ENCODE measurements at places on chromosomes 1 and 21. TPM values are rescaled to one million over a fixed set of nuclear protein-coding genes. Genes with fewer than 3 reads are reported as not detected.

SIM2 gene
- total RNA-seq = under 0.01 TPM

DDR2 gene
- 12.3 TPM for total RNA-seq

MCOLN3 gene
- not detected for total RNA-seq

RNU1-1 gene
- total RNA-seq = 5,329 TPM

PTGS2 gene
- total RNA-seq = 3.4 TPM

CNKSR1 gene
- total RNA-seq = not detected

TTC13 gene
- 19.4 TPM for total RNA-seq
